ENCODE measurements at places on chromosomes 12 and 14.
A peak's percentile ranks its signal among the peaks of the same experiment; 100 is the strongest.

DNA sequence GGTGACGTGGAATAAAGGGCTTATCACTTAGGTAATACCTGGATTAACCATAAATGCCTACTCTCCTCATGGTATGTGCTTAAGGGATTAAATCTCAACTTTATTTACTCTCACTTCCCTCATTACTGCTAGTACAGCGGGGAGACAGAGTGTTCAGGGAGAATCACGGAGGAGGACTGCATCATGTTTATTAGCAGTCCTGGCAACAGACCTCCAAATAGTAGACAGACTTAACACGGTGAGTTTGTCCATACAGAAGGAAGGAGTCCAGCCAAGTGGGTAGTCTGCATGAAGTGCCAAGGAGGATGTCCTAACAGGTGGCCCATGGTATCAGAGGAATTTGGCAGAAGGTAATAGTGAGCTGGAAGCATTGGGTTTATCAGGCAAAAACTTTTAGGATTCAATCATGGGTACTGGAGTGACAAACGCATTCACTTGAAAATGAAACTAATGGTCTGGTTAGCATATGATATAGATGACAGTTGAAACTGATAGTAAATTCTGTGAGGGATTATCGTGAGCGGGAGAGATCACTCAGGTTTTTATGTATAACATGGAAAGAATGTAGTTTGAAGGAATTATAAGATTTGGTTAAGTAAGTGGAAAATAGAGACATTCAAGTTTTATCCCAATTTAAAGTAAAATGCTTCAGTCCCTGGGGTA, 471.8 kb downstream of the TMEM117 start:
- no peak for DNase-seq

GRCh38 chr12:98752726-98753125, 107.6 kb downstream of the APAF1 start:
- DNase-seq, result no peak

- no peak for DNase-seq
Measured at GRCh38 chr12:109589240-109589590, 15.6 kb downstream of the MVK start.

GRCh38 chr14:36268121-36268520, 52.3 kb downstream of the MBIP start:
- no peak for DNase-seq

DNA sequence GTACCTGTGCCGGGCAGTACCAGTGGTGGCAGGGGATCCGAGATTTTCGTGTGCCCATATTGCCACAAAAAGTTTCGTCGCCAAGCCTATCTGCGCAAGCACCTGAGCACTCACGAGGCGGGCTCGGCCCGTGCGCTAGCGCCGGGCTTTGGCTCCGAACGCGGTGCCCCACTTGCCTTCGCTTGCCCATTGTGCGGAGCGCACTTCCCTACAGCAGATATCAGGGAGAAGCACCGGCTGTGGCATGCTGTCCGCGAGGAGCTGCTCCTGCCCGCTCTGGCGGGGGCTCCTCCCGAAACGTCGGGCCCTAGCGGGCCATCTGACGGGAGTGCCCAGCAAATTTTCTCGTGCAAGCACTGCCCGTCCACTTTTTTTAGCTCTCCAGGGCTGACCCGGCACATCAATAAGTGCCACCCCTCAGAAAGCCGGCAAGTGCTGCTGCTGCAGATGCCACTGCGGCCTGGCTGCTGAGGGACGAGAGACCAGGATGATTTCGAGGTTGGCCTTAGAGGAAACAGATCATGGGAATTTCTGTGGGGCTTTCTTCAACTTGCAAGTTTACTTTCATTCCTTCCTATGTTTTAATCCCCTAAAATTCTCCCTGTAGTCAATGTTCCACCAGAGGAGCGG, 1.6 kb downstream of the INSM2 start:
- DNase-seq, result no peak

- DNase-seq, result peak; percentile 23
Measured at GRCh38 chr14:52918486-52918885, 32.4 kb downstream of the FERMT2 start.

GRCh38 chr12:51887476-51888315, at the start of gene ANKRD33:
TSS of gene ANKRD33 (plus strand) at chr12:51888103. CDS start at chr12:51888187, 84 bp downstream.
- no peak for DNase-seq

GRCh38 chr14:31189346-31190218, 18.0 kb downstream of the HECTD1 start:
- DNase-seq, result no peak

DNA sequence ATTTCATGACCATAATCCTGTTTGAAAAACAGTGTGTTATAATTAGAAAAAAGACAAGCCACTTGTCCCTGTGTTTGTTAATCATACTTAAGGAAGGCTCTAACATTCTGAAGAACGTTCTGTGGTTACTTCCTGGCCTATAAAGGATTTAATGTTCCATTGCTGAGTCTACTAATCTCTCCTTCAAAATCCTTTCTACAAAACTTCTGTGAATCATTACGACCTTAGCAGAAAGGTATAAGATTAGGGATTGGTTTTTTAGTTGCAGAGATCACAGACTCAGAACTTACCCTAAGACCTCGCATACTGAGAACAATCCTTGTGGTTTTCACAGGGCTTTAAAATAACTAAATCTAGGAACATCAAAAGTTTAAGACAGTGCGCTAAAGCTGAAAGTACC, 48.3 kb downstream of the TMCC3 start:
- DNase-seq, result no peak

DNA sequence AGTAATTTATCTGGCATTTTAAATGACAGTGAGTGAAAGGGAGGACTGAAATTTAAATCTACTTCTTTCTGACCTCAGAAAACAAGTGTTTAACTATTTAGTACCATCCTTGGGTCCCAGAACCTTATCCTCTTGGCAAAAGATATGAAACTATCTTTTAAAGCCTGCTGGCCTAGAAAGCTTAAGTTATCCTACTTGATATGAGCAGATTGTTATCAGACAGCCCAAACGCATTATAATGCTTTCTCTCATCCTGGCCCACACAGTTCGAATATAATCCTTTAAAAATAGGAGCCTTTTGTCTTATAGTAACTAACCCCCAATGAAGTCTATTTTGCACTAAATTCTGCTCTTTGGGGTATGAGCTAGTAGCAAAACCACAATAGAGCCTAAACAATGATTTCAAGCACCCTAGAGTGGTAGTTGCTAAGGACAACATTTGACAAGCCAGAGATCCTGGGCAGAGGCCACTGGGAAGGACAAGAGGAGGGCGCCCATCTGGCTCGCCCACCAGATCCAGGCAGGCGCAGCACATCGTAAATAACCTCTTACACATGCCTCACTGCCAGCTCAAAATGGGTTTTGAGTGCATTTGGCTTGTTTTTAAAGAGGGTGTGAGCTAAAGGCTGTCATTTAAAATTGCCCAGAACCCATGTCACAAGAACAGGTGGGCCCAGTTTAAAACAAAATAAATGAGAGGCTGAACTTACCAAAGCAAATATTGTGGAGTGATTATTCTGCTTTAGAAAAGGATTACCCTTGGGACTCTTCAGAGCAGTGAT, 37.7 kb upstream of the CRY1 start:
- no peak for DNase-seq

- DNase-seq, result no peak
Measured at GRCh38 chr12:20183563-20183962, 184.8 kb upstream of the PDE3A start.

DNA sequence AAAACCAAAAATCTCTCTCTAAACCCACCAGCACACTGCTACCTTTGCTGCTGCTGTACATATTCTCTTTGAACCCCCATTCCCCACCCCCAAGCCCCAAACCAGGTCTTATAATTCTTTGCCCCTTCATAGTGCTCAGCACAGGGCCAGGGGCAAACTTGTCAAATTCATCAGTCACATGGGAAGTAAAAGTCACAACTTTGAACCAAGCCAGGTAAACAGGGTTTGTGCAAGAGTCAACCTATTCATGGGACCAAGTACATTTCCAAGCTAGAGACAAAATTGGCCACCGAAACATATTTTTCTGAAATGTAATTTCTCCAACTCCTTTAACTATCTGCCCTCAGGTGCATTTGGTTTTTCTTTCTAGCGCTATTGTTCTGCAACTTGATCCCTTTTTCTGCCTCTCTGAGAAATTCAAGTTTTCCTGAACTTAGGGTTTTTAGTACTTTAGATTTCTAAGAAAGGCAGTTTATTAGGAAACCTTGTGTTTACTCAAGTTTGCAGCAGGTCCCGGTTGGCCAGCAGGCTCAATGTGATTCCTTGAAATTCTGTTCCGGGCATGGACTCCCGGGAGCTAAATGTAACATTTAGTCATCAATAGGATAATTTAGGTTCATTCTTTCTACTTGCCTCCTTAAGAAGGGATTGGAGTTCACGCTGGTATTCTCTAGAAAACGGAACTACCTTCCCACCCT, 230.5 kb downstream of the EFCAB11 start:
- DNase-seq, result no peak

DNA sequence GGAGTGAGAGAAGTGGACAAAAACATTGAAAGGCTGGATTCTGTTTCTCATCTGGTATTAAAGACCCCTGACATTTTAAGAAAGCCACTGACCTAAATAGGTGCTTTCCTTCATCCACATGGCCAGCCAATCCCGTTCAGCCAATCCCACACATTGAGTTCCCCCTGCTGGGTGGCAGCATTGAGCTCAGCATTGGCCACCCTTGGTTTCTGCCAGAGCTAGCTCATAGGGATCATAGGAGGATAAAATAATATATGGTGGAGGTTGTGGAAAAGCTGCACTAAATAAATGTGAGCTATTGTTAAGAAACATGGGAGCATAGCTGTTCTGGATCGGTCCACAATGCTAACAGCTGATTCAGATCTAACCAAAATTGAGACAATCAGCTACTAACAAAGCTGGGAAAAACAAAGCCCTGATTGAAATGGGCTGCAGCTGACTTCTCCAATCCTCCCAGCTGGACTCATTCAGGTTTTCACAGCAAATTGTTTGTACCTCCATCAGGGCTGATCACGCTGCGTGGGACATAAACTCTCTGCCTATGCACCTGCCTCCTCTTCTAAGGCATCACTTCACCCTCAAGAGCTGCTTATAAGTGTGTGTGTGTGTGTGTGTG, 256.5 kb downstream of the EMP1 start:
- DNase-seq, result no peak

- DNase-seq, result no peak
Measured at GRCh38 chr12:84585776-84586395, 326.7 kb downstream of the SLC6A15 start.

DNA sequence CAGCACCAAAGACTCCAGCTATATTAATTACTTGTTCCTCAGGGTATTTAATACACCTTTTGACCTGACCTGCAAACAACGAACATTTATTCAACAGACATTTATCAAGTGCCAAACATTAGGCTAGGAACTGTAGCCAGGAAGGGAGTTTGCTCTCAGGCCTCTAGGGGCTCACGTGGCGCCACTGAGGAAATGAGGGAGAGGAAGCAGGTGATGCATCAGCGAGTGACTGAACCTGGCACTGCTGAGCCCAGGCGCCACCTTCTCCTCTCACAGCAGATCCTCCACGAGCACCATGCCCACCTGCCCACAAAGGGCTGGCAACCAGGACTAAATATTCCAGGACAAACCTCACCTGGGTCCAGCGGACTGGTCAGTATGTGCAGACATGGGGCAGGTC, 50.2 kb downstream of the SETD3 start:
- peak; percentile 39 for DNase-seq

DNA sequence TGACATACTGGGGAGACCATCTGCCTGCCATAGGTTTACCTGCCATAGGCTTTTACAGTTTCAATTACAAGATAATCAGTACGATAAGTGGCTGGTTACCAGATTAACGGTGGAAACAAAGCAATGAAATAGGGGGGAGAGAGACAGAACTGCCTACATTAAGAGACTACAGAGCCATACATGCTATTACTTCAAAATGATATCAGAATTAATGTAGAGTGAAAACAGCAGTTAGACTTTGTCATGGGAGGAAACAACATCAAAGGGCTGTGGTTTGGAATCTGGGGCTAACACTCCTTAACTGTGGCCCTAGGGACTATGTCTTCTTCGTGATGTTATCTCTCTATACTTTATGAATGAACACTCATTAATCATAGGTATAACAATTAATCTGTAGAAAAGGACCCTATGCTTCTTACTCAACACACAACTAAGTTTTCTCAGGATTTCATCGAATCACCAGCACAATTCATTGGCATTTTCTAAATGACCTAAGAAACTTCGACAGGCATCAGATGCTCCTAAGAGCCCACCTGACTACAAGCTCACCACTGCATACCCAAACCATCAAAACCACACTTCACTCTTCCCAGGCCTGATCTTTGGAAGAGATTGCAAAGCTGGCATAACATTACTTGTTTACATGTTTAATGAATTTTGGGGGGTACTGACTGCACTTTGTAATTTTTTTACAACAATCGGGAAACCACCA, 475.6 kb upstream of the SOX5 start:
- DNase-seq, result no peak

DNA sequence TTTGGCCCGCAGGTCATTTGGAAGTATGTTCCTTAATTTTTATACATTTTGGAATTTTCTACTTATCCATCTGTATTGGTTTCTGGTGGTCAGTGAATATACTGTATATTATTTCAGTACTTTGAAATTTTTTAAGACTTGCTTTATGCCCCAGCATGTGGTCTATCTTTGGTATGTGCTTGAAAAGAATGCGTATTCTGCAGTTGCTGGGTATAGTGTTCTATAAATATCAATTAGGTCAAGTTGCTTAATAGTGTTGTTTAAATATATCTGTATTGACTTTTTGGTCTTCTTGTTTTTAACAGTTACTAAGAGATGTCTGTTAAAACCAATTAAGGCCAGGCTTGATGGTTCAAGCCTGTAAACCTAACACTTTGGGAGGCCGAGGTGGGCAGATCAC, 21.7 kb upstream of the SIX1 start:
- DNase-seq, result no peak

GRCh38 chr14:91254461-91254860, 10.0 kb upstream of the GPR68 start:
- DNase-seq, result peak; percentile 69

GRCh38 chr12:119838826-119839600, 38.1 kb downstream of the CIT start:
- no peak for DNase-seq

GRCh38 chr14:68854421-68854820, 61.6 kb upstream of the ZFP36L1 start:
- no peak for DNase-seq

- peak; percentile 76 for DNase-seq
Measured at GRCh38 chr12:95943330-95943842, at the start of gene AMDHD1. TSS of gene AMDHD1 (plus strand) at chr12:95943331. CDS start at chr12:95943399, 68 bp downstream.

- peak; percentile 85 for DNase-seq
Measured at GRCh38 chr12:49662998-49663843, 39.9 kb downstream of the PRPF40B start.

- no peak for DNase-seq
Measured at GRCh38 chr12:11730299-11731041, 81.0 kb downstream of the ETV6 start.

DNA sequence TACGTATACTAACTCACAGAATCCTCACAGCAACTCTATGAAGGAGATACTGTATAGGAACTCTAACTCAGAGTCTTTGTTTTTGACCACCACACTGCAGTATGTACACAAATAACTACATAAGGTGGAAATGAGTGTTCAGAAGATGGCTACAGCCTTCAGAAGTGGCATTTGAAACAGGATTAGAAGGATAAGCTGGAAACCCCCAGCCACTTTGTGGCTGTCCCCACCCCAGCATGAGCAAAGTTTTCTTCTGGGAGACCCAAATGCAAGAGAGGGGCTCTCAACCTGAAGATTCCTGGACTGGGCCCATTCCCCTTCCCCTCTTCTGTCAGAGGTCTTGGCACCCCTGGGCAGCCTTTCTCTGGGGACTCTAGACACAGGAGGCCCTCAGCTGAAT, 43.2 kb upstream of the PNMA1 start:
- DNase-seq, result no peak

GRCh38 chr12:77300811-77301210, 235.4 kb upstream of the E2F7 start:
- DNase-seq, result no peak

GRCh38 chr12:48198672-48198971, 4.5 kb downstream of the OR10AD1 start:
- peak; percentile 46 for DNase-seq

GRCh38 chr14:76930549-76930948, 98.0 kb downstream of the IRF2BPL start:
- DNase-seq, result peak; percentile 38

Measured in activated naive CD4-positive, alpha-beta T cell treated with anti-CD3 and anti-CD28 coated beads, Interleukin-2, amount 10 ng/mL, durations not matched to agents 7 days and 5 days (primary cell).